ENCODE measurements at places on chromosomes 7 and 10.

- no peak for DNase-seq
These were observed 28.6 kb downstream of the KAT6B start for GRCh38 chr10:74855027-74855426.

DNA sequence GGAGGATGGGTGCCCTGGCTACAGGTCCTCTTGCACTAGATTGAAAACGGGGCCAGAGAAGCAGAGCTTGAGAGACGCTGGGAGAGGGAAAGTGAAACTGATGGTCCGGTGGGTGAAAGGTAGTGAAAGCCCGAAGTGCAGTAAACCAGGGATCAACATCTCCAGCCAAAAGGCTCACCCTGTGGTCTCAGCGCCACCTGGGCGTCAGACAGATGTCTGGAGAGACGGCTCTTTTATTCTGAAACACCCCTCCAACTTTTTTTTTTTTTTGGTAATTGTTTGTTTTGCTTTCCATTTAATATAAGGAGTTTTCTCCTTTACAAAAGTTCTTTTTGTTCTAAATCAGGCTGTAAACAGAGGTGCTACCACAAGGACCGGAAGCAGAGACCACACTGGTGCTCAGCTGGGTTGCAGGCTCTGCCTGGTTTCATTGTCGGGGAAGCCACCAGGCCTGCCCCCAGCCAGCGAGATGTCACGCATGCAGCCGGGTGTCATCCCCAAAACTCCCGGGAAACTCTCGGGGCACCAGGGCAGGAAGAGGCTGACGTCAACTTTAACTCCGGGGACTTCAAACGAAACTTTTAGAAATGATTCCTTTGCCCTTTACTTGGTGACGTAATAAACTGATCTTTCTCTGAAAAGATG is 11.2 kb downstream of the IL2RA start:
- peak; percentile 72 for DNase-seq

DNA sequence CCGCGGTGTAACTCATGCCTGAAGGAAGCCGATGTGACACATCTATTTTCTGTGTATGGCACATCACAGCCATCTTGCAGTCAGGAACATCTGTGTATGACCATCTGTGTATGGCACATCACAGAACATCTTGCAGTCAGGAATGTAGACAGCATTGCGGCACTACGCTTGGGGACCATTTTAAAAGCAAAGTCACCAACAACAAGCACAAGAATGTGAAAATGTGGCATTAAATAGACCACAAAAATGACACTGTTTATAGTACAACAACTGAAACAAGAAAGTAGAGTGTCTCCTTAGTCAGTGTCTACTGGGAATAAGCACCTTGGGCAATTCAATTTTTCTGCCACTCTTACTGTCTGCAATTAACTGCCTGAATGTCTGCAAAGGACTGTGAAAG is 124.4 kb downstream of the HGF start:
- DNase-seq, result no peak

DNA sequence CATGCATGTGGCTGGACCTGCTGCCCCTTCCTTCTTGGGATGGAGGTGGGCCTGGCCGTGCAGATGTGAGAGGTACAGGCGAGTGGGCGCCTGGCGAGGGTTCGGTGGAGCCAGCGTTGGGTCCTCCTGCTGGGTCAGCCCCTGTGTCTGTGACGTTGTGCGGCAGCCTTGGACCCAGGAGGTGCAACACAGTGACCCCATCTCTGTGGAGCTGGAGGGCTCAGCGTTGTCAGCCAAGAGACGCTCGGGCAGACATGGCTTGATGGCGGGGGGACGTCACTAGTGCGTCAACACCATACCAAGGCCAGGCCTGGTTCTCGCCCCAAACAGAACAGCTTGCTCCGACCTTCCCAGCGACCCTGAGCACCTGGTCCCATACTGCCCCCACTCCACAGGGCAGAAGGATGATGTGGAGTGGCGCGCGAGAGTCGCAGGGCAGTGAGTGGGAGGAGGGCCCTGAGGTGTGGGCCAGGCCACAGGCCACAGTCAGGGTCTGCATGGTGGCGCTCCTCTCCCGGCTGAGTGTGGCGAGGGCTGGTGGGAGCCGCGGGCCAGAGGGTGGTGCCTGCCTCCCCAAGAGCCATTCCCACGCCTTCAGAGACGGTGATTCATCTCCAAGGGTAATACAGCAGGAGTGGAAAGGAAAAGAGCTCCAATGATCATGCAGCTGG is 184.4 kb downstream of the DNAJB6 start:
- no peak for DNase-seq

GRCh38 chr10:70592746-70593512 is 9.6 kb downstream of the PRF1 start:
- no peak for DNase-seq

DNA sequence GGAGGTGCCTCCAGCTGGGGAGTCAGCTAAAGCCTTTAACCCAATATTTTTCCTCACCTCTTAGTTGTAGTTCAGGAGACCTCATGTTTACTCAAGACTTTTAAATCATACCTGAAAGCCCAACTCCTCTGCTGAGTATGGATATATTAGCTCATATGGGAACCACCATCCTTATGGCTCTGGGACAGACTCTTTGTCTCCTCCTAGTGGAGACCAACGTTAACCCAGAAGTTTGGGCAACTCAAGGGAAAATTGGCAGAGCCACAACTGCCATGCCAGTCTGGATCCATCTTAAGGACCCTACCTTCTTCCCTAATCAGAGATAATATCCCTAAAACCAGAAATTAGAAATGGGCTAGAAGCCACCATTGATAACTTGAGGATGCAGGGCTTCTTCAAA is 80.8 kb downstream of the TMEM106B start:
- no peak for DNase-seq

GRCh38 chr7:150375662-150376521 is 3.2 kb upstream of the ZNF775 start:
- DNase-seq, result no peak
